ENCODE measurements at places on chromosomes 11 and 22. TPM values are rescaled to one million over a fixed set of nuclear protein-coding genes. Genes with fewer than 3 reads are reported as not detected.

BTG4 gene
- 0.30 TPM for total RNA-seq

SLC6A5 gene
- not detected for total RNA-seq

RABL2B gene
- 26.6 TPM for total RNA-seq

SAA1 gene
- total RNA-seq = not detected

CCDC15 gene
- total RNA-seq = 5.6 TPM

- no peaks in the 10 kb centered on the region for H3K4me1 ChIP-seq
- no peak overlapping the region for H3K4me3 ChIP-seq
- no peak overlapping the region for H3K27ac ChIP-seq
Measured at GRCh38 chr22:27474711-27475547, 326.6 kb downstream of the MN1 start.

DNA sequence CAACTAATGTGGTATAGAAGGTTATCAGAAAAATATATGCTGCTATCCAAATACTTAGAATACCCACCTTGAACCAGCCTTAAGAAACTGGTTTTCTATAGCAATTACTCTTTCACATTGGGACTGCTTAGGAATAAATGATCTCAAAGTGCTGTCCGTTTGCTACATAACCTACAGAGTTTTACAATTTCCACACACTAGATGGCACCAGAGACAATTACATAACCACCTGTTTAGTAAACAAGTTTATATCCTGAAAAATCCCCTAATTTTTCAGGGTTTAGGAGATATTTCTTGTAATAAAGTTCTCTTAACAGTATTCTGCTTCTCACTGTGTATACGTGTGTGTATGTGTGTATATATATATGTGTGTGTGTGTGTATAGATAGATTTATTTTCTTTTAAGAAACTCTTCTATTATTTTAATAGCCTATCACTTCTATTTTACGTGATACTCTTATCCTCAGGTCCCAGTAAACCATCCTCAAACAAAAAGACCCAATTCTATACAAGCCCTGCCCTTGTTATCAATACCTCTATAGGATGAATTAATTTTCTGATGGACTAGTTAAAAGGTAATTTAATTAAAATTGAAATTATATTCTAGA, 6.7 kb upstream of the OR5I1 start:
- no peak overlapping the region for H3K4me3 ChIP-seq
- no peaks in the 10 kb centered on the region for H3K36me3 ChIP-seq
- no peak overlapping the region for H3K27ac ChIP-seq
- H3K4me1 ChIP-seq = no peaks in the 10 kb centered on the region
- H3K27me3 ChIP-seq = no peaks in the 10 kb centered on the region
- DNase-seq = no peak

GRCh38 chr11:27973851-27974536, 134.0 kb downstream of the KIF18A start:
- no peak for DNase-seq
- no peaks in the 10 kb centered on the region for H3K27me3 ChIP-seq
- H3K4me3 ChIP-seq = no peak overlapping the region
- H3K36me3 ChIP-seq = no peaks in the 10 kb centered on the region
- no peaks in the 10 kb centered on the region for H3K4me1 ChIP-seq

GRCh38 chr11:12523180-12523924, 146.0 kb downstream of the PARVA start:
- H3K4me3 ChIP-seq = no peak overlapping the region
- H3K4me1 ChIP-seq = no peaks in the 10 kb centered on the region
- no peak overlapping the region for H3K27ac ChIP-seq
- no peaks in the 10 kb centered on the region for H3K27me3 ChIP-seq
- H3K36me3 ChIP-seq = no peaks in the 10 kb centered on the region
- DNase-seq = no peak

DNA sequence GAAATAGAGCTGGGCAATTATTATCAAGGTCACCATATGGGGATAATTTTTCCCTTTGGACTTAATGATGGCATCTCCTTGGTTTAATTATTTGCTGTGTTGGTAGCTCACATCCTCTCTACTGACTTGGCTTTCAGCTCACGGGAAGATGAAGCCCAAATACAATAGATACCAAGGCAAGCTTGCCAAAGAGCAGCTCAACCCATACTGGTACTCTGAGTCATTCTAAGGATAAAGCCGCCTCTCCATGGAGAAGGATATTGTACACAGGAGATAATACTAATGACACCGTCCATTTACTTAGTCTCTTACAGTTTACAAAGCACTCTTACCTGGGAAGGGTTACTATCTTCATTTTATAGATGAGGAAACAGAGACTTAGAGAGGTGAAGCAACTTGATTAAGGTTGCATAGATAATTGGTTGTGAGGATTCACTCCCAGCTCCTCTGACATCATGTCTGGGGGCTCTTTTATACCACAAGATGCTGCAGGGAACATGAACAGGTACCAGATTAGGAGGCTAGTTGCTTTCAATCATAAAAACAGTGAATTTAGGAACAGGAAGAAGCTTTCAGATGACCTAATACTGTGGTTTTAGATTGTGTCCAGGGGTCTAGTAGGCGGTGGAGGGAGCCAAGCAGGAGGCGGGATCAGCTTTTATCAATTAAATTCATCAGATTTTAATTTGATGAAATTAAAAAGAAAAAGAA, 48.3 kb upstream of the PICALM start:
- peak overlapping the region; percentile 70 for H3K27ac ChIP-seq
- H3K36me3 ChIP-seq = no peaks in the 10 kb centered on the region
- no peak overlapping the region for H3K4me3 ChIP-seq
- DNase-seq = no peak
- no peaks in the 10 kb centered on the region for H3K27me3 ChIP-seq

Data from activated CD8-positive, alpha-beta memory T cell treated with anti-CD3 and anti-CD28 coated beads, Interleukin-2, amount 10 ng/mL, durations not matched to agents 7 days and 5 days (primary cell).